A673 (cell line): ENCODE measurements at places on chromosomes 12 and 14.

- no peak for DNase-seq
Observed at GRCh38 chr12:112852810-112853209, 54.0 kb upstream of the OAS1 start.

- DNase-seq = peak; percentile 33
Observed at GRCh38 chr14:62943202-62943601, 102.1 kb downstream of the KCNH5 start.

DNA sequence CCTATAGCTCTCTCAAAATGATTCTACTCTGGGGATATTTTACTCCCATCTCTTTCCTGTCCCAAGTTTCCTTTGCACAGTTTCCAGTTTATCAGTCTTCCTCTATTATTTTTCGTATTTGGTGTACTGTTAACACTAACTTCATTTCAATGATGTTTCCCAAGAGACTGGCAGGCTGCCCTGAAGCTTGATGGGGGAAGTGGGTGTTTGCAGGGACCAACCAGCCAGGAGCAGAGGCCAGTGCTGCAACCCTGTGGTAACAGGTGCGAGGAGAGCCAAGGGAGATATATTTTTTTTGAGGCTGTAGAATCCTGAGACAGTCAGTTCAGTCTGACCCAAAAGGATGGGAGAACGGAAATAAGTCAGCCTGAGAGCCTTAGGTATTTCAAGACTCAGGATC lies 11.8 kb upstream of the CEBPE start:
- DNase-seq = no peak

DNA sequence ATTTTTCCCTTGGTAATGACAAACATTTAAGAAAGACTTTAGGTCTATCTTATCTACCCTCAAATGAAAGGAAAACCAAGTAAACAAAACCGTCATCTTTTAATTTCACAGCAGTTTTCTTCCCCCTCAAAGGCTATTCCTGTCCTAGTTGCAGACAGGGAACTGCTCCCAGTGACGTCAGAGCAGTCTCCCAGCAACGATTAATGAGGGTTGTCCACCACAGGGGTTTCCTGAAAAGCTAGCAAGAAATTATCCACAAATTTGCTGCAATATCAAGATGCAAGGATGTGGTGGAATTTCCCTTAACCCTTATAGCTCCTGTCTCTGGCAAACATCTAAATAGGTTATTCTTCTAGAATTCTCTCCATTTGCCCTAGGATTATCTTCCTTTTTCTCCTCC lies 89.1 kb upstream of the STAC3 start:
- peak; percentile 93 for DNase-seq

GRCh38 chr12:47891356-47891755 lies 13.4 kb downstream of the VDR start:
- DNase-seq = no peak

DNA sequence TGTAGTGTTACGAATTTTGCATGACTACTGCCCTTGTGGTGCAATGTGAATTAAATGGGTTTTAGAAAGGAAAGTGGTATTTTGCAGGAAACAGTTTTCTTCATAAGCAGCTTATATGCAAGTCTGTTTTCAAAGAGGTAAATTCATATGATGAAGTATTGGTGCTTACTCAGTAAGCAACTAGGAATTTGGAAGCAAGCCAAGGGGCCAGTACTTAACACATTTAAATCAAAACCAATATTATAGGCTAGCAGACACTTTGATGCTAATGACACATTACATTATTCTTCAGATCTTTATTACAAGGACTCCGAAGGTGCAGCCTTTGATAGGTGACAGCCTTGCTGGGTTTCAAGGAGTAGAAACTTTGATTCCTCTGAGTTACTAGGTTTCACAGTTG lies 23.1 kb downstream of the MGAT4C start:
- peak; percentile 62 for DNase-seq

GRCh38 chr14:104477666-104478380 lies 101.7 kb upstream of the C14orf180 start:
- no peak for DNase-seq

DNA sequence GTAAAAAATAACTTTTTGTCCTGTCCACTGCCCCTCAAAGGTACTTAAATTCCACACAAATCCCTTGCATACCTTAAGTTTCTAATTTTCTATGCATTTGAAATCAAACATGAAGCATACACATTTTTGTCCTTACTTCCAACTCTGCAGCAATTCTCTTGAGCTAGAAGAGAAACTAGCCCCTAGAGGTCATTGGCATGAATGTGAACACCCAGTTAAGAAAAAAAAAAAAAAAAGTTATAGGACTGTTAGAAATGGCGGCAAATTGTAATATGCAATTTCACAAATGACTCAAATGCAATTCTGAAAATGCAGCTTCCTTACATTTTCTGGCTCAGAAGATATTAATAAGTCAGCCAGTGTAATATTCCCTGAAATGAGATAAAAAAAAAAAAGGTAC lies 4.6 kb upstream of the ESR2 start:
- DNase-seq = no peak

GRCh38 chr14:67186789-67187584 lies 2.3 kb upstream of the GARIN2 start:
- peak; percentile 60 for DNase-seq

DNA sequence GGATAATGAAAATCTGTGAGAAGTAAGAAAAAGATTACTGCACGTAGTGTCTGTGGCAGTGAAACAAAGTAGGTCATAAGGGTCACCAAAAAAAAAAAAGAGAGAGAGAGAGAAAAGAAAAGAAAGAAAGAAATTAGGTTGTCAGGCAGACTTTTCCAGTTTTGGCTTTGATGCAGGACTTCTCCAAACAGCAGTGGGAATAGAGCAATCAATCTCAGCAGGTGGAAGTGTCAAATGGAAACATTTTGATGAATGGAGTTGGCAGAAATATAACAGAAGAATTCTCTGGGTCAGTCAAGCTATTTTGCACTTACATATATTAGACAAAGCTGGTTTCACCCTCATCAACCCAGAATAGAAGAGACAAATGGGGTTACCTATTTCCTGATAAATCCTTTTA lies 745.8 kb downstream of the SLC6A15 start:
- no peak for DNase-seq

- DNase-seq = no peak
Observed at GRCh38 chr12:83958997-83959396, 953.6 kb downstream of the SLC6A15 start.

GRCh38 chr12:18998343-18999261 lies 130.9 kb upstream of the PLEKHA5 start:
- DNase-seq = peak; percentile 5

- DNase-seq = no peak
Observed at GRCh38 chr12:17159506-17160300, 553.7 kb upstream of the LMO3 start.

- DNase-seq = no peak
Observed at GRCh38 chr14:52609445-52610044, 56.9 kb downstream of the GPR137C start.

GRCh38 chr14:75831455-75831854 lies 150.3 kb downstream of the TGFB3 start:
- no peak for DNase-seq
